EH (cell line): ENCODE measurements at places on chromosomes 6 and 20.

GRCh38 chr6:161211380-161212035 lies 62.4 kb downstream of the AGPAT4 start:
- DNase-seq = no peak

- peak; percentile 86 for DNase-seq
Measured at GRCh38 chr6:168964138-168964835, 289.4 kb downstream of the THBS2 start.

DNA sequence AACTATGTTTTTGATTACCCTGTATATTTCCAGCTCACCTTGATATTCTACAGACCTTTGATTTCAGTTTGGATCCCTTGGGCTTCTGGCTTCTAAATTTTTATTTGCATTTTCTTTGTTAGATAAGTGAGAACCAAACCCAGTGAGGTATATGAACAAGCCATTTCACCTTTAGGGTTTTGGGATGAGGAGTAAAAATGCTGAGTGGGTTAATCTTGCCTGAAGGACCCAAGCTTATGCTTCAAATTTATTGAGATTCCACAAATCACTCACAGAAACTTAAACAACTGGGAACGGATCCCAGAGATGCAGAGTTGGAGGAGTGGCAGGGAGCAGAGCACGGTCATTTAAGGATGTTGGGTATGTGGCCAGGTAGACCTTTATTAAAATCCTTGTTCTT lies 263.3 kb upstream of the BMP2 start:
- DNase-seq = no peak

DNA sequence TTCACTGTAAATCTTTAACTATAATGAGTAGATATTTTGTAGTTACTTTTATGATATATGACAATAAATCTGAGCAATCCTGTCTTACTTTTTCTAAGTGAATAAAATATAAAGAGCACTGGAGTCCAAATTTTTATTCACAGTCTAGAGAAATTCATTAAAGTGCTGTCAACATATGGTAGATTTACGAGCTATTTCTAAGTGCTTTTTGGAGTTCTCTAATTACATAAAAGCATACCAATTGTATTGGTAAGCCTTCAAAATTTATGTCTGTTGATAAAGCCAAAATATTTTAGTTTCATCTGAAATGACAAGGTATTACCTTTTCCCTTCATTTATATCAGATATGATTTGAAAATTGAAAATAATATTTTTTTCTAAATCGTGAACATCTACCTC lies 75.4 kb downstream of the MAN1A1 start:
- no peak for DNase-seq

- DNase-seq = no peak
Measured at GRCh38 chr20:32466739-32467505, 108.8 kb downstream of the ASXL1 start.

DNA sequence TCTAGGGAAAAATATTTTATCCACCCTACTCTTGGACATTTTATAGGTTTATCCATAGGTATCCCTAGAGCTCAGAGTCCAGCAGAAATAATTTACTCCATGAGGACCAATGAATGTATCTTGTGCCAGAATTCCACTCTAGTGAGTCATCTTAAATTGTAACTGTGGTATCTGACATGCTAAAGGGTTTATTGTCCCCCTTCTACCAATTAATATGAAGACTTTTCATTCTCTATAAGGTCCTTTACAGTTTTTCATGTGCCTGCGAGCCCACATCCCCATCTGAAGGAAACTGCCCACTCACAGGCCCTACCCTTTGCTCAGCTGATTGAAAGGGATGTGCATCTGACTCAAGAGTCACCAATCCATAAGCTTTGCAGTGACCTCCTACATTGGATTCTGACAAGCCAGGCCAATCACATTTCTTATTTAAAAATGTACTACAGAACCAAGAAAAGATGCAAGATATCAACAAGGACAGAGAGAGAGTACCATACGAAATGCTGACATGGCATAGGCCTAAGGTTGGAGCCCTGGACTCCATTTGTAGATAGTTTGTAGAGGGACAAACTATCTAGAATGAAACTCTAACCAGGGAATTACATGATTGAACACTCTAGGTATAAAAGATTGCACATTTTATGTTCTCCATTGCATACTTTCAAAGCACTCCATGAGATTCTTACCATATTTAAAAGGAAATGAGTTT lies 93.4 kb upstream of the DEFB112 start:
- peak; percentile 1 for DNase-seq

GRCh38 chr6:48449002-48449401 lies 338.0 kb upstream of the PTCHD4 start:
- DNase-seq = no peak

DNA sequence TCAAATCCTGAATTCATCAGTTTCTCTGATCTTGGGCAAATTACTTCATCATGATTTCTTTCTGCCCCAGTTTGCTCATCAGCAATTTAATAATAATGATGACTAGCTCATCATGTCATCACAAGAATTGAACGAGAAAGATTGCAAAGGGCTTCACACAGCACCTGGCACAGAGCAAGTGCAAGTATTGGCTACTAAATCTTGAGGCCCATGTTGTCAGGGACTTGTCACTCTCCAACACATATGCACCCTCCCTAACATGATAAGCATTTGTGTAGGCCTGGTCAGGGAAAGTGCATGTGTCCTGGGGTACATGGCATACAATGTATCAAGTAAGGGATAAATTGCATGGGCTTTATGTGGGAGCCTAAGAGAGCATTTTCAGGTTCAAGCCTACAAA lies 6.4 kb downstream of the SMLR1 start:
- no peak for DNase-seq
